ENCODE measurements at places on chromosomes 1 and 21.

GRCh38 chr1:214377886-214378285 lies 96.9 kb downstream of the SMYD2 start:
- DNase-seq, result no peak

DNA sequence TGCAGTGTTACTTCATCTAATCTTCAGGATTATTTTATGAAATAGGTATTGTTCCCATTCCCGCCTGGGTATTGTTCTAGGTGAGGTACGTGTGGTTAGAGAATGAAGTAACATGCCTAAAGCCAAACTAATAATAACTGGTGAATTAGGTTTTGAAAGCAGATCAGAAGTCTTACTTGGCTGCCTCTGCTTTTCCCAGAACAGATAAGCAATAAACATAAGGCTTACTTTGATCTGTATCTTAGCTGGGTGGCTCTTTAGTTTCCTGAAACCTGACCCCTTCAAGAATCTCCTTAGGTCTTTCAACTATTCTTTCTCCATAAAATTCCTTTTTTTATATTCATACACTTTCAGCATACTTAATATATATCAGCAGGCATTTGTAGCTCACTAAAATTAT lies 65.3 kb downstream of the VAV3 start:
- no peak for DNase-seq

DNA sequence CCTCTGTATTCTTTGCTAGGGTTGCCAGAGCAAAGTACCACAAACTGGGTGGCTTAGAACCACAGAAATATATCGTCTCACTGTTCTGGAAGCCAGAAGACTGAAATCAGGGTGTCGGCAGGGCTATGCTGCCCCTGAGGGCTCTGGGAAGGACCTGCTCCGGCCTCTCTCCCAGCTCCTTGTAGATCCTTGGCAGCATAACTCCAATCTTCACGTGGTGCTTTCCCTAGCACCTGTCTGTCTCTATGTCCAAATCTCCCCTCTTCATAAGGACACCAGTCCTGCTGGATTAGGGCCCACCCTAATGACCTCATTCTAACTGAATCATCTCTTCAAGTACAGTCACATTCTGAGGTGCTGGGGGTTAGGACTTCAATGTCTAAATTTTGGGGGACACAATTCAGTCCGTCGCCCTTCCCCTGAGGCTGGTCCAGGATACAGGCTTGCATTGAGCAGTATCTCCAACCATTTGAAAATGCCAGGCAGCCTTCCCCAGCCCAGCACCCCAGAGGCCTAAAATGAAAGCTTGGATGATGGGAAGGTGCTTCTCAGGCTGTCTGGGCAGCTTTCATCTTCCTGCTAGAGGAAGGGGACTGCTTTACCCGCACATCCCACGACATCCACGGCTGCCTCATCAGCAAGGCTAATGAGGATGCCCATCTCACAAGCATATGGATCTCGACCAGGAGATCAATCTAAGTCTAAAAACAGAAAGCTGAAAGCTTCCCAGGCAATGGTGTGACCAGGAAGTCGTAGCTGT lies 24.7 kb downstream of the TRIM67 start:
- DNase-seq, result no peak

DNA sequence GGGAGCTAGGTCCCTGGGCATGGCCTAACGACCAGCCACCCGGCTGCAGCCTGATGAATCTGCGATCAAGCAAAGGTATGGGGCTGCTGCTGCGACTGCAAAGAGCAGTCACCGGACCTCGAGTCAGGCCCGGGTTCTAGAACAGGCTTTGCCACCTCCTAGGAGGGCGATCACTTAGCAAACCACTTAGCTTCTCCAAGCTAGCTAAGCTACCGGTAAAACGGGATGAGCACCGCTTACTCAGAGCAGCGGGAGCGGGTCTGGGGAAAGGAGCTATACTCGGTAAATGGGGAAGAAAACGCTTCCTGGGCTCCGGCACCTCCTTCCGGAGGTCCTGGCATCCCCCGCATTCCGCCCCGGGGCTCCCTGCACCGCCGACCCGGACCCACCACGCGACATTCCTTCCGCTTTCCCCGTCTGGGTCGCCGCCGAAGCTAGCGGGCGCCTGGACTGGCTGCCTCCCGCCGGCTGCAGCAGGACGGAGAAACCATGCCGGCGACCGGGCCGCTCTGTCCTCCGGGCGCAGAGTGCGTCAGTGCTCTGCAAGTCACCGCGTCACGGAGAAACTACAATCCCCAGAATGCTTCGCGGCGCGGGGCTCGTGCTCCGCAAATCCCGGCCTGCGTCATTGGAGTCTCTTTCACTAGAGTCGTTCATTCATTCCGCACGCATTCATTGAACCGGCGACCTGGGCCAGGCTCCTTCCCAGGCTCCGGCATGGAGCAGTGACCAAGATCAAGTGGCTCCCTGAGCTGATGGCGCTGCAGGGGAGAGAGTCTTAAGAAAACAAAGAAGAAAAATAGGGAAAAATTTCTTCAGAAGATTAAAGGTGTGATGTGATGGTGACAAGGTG lies at the start of gene LSM10:
LSM10 (minus strand) TSS at position 531 of the 853 bp plus-strand sequence. CDS start 3,779 bp downstream, outside the sequence.
- peak; percentile 94 for DNase-seq

GRCh38 chr1:108208724-108209446 lies 8.7 kb upstream of the SLC25A24 start:
- no peak for DNase-seq

DNA sequence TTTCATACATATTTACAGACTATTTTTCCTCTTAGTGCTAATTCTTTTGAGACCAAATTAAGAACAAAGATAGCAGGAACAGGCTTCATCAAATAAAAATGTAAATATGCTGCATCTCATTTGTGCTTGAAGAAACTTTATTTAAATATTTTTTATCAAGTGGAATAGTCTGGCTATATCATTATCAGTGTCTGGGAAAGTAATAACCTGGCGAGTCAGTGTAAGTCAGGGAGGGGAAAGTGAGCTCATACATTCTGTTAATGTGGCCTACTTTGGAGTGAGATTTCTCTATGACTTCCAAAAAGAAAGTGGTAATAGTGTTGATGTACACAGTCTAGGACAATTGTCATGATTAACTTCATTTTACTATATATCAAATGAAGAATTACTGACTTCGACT lies 1045.1 kb downstream of the ADGRL2 start:
- DNase-seq, result no peak

- DNase-seq, result no peak
These were observed 345.5 kb downstream of the NTNG1 start for GRCh38 chr1:107486349-107486748.

DNA sequence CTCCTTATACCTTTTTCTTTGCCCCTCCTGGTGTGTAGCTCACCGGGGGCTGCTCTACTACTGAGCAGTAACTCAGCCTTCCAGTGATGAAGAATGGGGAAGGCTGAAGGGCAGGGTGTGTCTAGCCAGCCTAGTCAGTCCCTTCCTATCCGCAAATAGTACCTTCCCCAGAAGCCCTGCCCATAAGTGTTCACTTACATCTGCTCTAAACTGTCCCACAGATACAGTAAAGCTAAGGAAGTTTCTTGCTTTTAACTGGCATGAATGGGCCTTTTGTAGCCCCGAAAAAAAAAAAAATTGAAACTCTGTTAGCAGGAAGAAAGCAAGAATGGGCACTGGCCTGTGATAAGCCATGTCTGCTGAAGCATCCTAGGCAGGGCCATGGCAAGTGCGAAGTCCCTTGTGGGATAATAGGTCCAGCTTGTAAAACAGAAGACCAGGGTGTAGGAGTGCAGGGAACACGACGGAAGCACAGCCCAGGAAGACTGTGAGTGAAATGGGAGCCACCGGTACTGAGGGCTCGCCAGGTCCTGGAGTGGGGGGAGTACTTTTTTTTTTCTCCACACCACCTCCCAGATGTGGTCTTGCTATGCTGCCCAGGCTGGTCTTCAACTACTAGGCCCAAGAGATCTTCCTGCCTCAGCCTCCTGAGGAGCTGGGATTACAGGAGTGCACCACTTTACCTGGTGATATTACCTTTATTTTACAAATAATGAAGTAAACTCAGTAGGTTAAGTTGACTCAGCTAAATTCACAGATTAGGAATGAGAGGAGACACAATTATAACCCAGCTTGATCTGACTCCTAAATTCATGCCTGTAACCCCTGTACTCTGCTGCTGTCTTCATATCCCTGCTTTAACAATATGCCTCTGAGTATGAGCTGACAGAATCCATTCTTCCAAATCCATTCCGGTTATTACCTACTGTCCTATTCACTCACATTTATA lies 347.5 kb downstream of the SMYD3 start:
- no peak for DNase-seq

- no peak for DNase-seq
These were observed 121.6 kb upstream of the BARHL2 start for GRCh38 chr1:90838720-90839119.

GRCh38 chr1:44485229-44485933 lies 80.3 kb downstream of the RNF220 start:
- DNase-seq, result peak; percentile 52

- no peak for DNase-seq
These were observed 25.7 kb downstream of the STK40 start for GRCh38 chr1:36359911-36360550.

GRCh38 chr1:188708795-188709535 lies 1768.7 kb downstream of the BRINP3 start:
- no peak for DNase-seq

- no peak for DNase-seq
These were observed 6.5 kb downstream of the ANKRD45 start for GRCh38 chr1:173663159-173663558.

- no peak for DNase-seq
These were observed 38.4 kb downstream of the CDC42 start for GRCh38 chr1:22090867-22091266.

DNA sequence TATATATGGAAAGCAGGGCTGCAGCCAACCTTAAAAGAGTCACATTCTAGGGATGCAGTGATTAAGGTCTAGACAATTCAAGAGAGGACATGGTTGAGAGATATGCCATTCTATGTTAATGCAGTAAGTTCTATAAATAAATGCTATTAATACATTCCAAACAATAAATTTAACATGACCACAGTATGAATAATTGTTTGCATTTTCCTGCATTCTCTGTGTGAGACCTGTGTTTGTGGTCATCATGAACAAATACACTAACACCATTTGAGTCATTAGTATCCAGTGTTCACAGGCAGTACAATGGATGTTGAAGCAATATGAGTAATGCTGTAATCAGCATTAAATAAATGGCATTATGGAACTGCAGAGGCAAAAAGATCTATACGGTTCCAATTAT lies 5.5 kb upstream of the ZRANB2 start:
- DNase-seq, result peak; percentile 57

DNA sequence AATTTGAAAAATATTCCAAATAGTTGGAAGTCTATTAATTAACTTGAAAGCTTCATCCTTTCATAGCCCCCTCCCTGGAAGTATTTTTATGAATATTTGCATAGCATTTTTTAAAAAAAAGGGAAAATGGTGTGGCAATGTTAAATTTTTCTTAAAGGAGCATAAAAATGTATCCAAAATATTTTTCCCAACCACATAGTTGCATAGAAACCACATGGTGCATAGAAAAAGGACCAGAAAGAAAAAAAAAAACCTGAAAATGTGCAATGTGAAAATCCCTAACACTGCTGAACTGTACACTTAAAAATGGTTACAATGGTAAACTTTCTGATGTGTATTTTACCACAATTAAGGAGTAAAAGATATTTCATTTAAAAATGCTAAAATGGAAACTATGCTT lies 8.0 kb downstream of the C1orf167 start:
- DNase-seq, result no peak

- no peak for DNase-seq
These were observed 12.6 kb downstream of the MEGF6 start for GRCh38 chr1:3598522-3599285.

GRCh38 chr1:115089420-115090185 lies at the start of gene TSPAN2:
TSPAN2 (minus strand) TSS chr1:115089503; CDS start chr1:115089432, 71 bp downstream.
- no peak for DNase-seq
